ENCODE measurements at places on chromosomes 2 and 18.

DNA sequence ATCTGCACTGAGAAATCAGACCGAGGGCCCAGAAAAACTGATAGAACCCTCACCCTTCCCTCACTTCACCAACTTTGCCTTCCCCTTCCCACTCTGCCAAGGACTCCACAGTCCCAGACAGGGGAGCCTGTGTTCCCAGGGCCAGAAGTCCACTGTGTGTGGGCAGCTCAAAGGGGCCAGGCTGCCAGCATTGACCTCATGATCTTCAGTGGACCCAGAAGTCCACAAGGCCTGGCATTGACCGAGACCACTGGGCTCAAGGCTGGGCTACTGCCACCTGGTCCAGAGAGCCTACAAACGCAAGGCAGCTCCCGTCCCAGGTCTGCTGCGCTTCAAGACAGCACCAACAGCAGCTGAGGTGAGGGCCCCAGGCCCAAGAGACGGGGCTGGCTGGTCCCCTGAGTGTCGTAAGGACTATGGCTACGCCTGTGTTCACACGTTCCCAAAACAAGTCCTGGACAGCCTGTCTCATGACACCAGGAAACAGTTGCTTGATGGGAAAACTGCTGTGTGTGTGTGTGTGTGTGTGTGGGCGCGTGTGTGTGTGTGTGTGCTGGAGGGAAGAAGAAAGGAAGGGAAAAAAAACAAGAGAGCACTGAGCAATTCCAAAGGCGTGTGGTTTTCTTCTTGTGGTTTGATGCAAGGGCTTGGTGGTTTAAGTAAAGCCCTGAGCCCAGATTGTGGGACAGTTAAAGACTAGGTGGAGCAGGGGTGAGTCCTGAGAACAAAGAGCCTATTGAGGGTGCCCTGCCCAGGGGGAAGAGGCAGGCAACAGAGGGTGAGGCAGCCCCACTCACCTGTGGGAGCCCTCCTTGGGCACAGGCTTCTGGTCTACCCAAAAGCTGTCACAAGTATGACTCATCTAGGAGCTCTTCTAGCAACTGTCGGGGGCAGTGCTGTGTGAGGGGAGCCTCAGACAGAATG lies 46.6 kb upstream of the ZBTB7C start:
- peak; percentile 56 for DNase-seq

DNA sequence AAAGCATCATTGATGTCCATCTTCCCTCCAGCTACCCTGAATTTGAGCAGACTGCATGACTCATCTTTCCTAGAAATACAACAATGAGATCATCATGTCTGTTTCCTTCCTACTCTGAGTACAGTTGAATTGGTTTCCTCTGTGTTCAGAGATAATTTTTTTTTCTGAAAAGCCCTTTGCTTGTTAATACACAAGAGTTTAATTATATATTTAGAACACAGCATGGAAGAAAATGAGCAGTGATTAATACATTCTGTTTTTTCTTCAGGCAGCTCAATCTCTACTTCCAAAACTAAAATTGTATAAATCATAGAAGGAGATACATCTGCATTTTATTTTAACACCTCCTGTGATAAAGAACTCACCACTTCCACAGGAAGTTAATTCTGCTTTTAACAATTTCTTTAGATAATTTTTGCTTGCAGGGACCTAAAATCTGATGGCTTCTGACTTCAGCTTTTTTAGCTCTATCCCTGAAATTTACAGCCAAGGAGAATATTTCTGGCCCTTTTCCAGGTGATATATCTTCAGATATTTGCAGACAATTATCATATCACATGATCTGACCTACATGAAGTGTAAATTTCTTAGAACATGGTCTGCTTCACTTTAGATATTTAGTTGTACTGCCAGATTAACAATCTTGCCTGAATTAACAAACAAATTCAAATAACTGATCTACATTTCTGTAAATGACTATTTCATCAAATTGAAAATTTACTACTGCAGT lies 249.0 kb downstream of the TRIB2 start:
- peak; percentile 72 for DNase-seq

GRCh38 chr18:55245211-55245614 lies 286.0 kb upstream of the CCDC68 start:
- no peak for DNase-seq

- no peak for DNase-seq
Observed at GRCh38 chr2:233108611-233109490, 48.7 kb downstream of the INPP5D start.

GRCh38 chr2:196925768-196926561 lies 542 bp downstream of the PGAP1 start:
- peak; percentile 8 for DNase-seq

DNA sequence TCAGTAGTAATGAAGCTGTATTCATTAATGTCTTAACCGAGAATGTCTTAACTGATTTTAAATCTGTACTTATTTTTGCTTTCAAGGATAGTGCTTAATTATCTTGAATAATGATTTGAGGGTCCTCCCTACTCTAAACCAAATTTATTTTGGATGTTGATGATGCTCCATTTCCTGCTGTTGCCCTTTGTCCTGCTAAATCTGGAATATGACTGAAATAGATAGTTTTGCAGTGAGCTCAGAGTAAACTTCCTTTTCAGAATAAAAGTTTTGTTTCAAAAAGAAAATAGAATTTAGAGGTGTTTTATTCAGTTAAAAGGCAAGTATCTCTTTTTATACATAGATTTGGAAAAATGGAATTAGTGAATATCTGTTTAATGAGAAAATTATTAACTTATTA lies 8.1 kb downstream of the NBEAL1 start:
- no peak for DNase-seq

GRCh38 chr2:174341293-174341994 lies 6.7 kb downstream of the SP9 start:
- DNase-seq: peak; percentile 90

DNA sequence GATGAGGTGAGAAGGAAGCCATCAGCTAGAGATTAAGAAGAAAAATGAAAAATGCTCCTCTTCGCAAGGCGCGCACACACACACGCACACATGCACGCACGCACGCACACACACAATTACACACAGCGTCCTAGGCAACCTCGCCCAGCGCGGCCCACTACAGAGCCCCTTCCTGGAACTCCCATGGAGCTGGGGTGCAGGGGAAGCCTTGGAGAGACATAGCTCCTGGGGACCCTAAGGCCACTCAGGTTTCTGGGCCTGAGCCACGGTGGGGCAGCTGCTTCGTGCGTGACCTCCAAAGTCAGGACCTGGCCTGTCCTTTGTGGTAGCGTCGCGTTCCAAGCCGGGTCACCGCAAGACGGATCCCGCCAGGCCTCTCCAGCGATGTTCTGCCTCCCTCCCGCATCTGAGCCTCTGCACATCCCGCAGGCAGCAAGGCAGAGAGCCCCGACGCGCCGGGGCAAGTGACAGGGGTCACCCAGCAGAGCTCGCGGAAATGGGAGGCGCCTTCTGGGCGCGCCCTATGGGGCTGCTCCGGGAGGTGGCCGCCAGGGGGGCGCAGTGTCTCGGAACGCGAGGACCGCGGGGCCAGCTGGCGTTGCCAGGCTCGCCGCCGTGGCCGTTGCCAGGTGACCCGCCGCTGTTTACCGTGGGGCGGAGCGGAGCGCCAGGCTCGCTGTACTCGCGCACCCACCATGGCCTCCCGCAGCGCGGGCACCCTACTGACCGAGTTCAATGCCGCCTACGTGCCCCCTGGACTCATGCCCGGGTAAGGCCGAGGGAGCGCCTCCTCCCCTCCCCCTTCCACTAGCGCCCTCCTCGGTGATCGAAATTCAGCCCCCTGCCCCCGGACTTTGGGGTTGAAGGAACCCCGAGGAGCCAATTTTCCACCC lies 79.0 kb downstream of the CIB4 start:
- DNase-seq: no peak

GRCh38 chr18:79690071-79690470 lies 10.5 kb downstream of the CTDP1 start:
- DNase-seq: no peak

- DNase-seq: no peak
Observed at GRCh38 chr2:42210203-42210602, 41.0 kb downstream of the EML4 start.

- no peak for DNase-seq
Observed at GRCh38 chr2:36634981-36635597, 37.1 kb upstream of the FEZ2 start.

- DNase-seq: no peak
Observed at GRCh38 chr2:201542291-201542690, 90.8 kb downstream of the STRADB start.

GRCh38 chr2:191255756-191256312 lies 10.6 kb downstream of the MYO1B start:
- DNase-seq: no peak

- DNase-seq: no peak
Observed at GRCh38 chr2:3059141-3059925, 318.3 kb downstream of the EIPR1 start.

DNA sequence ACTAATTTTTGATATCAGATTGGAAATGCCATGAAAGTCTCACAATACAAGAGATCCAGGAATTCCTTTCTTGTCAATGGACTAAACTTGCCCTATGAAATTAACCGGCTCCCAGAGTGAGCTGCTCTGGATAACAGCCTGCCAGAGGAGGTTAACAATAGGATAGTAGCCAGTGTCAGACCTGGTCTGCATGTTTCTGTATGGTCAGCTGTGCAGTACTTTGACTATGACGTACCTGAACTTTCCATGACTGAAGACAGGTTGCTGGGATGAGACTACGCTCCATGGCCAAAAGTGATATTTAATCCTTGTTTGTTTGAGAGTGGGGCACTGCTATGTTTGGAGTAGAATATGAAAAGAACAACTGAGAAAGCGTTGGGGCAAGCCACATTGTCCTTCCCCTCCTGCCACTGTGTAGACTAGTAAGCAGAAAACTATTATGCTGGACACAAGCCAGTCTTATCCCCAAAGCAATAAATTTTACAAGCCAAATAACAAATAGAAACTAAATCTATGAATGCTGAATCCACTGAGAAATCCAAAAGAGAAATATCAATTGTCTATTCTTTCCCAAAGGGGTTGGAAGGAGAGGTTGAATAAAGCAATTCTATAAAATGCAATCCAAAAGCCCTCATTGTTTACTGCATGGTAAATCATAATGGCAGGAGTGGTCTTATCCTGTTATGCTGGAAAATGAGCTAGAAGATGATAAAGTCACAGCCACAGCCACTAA lies 115.5 kb upstream of the CYP26B1 start:
- DNase-seq: no peak

GRCh38 chr18:24470022-24470618 lies 9.7 kb downstream of the HRH4 start:
- no peak for DNase-seq

DNA sequence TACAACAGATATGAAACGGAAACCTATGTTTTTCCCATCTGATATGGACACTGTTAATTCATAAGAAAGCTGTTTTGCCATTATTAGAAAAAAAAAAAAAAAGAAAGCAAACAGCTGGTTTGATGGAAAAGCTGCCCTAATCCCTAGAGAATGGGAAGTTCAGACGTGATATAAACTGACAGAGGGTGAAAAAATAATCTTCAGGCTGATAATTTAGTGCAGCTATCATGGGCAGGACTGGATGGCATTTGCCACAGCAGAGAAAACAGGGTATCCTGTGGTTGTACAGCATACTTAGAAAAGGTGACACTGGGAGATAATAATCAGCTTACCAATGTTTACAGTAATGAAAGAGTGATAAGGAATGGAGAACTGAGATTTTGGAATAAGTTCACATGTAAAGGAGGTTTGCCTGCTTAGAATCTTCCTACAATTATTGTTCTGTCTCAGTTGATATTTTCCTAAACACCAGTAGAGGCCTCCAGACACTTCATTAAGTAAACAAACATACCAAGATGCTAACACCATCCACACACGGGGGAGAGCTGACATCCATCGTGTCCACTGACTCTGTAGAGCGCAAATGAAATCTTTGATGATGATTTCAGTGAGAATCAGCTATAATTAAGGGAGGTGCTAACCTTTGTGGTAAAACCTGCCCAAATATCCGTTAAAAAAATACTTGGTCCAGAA lies 211.6 kb upstream of the MMADHC start:
- DNase-seq: no peak

DNA sequence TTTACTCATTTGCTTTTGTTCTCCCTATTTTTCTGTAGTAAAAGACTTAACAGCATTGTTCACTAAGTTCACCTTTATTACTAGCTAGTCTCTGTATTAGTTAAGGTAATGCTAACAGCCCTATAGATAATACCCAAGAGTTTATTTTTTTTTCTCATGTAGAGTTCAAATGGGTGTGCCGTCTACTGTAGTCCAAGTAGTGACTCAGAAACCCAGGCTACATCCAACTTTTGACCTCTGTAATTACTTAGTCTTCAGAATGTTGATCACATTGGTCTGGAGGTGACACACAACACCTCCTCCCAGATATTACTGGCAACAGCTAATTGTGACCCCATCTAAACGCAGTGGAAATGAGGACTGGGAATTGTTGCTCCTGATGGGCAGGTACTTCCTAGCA lies 7.7 kb downstream of the COQ10B start:
- DNase-seq: no peak

- DNase-seq: no peak
Observed at GRCh38 chr2:36396878-36397539, 41.4 kb downstream of the CRIM1 start.

DNA sequence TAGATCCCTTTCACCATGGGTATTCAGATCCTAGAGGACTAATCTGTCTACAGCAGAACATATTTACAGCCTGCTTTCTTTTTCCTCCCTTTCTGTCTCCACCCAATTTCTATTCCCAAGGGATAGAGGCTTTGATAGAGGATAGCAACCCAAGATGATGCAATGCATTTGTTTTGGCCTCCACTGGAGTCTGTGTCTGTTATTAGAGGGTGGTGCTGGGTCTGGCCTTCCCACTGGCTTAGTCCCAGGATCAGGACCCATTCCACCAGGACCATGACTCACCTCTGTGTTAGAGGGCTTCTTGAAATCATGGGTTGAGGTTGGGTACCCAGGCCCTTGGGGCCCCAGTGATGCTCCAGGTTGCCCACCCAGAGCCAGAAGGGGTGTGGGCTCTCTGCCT lies 239.7 kb upstream of the TNP1 start:
- DNase-seq: no peak

GRCh38 chr2:158713523-158714138 lies 81.5 kb upstream of the DAPL1 start:
- DNase-seq: no peak

DNA sequence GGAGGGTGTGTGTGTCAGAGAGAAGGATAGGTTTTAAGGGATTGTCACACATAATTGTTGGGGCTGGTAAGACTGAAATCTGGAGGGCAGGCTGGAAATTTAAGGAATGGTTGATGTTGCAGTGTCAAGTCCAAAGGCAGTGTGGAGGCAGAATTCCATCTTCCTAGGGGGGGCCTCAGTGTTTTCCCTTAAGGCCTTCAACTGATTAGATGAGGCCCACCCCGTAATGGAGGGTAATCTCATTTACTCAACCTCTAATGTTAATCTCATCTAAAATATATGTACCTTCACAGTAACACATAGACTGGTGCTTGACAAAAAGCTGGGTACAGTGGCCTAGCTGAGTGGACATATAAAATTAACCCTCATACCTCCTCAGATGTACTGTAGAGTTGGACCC lies 30.9 kb upstream of the RPIA start:
- no peak for DNase-seq

- DNase-seq: no peak
Observed at GRCh38 chr2:173568054-173568453, 213.4 kb downstream of the CDCA7 start.

DNA sequence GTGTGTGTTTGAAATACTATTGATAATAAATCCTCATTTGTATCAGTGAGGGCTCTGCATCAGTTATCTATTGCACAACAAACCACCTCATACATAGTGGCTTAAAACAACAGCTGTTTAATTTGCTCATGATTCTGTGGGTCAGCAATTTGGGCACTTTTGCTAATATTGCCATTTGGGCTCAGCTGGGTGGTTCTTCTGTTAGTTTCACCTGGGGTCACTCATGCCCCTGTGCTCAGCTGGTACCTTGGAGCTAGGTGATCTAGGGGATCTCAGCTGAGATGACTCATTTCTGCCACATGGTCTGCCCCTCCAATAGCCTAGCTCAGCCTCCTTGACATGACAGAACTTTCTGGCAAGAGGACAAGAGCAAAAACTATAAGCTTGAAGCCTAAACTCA lies 126.3 kb downstream of the LYPD6B start:
- no peak for DNase-seq

Data from CD4-positive, alpha-beta T cell treated with Interleukin-15 for 4 hours (primary cell).